ENCODE measurements at places on chromosomes 5 and 9. TPM values are rescaled to one million over a fixed set of nuclear protein-coding genes. Genes with fewer than 3 reads are reported as not detected.

Gene SREK1IP1
- total RNA-seq: 13.6 TPM

Gene MCTP1
- 2.0 TPM for total RNA-seq

Gene PIP5KL1
- 1.0 TPM for total RNA-seq

Gene ZNF462
- 5.8 TPM for total RNA-seq

Gene SEMA6A
- total RNA-seq: 24.5 TPM

Gene BOD1
- 30.1 TPM for total RNA-seq

Gene C5orf52
- total RNA-seq: not detected

Measured in pancreas (tissue), 10 donors.